ENCODE measurements at places on chromosomes 16 and 17.

- no peak for DNase-seq
These were observed 191.1 kb upstream of the IRX3 start for GRCh38 chr16:54477714-54478113.

DNA sequence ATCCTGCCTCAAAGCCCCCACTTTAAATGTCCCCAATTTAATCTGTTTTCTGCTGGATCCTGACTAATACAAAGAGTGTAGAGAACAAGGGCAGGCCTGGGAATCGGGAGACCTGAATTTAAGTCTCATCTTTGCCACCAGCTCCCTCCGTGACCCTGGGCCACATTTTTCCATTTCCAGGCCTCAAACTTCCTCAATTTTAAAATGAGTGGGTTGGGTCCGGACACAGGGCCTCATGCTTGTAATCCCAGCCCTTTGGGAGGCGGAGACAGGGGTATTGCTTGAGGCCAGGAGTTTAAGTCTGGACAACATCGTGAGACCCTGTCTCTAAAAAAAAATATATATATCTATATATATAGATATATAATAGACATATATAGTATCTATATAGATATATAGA, 61.4 kb downstream of the SRL start:
- DNase-seq = no peak

- DNase-seq = no peak
These were observed 8.4 kb upstream of the HELZ start for GRCh38 chr17:67253384-67253783.

- no peak for DNase-seq
These were observed 48.1 kb downstream of the KSR1 start for GRCh38 chr17:27504188-27504995.

DNA sequence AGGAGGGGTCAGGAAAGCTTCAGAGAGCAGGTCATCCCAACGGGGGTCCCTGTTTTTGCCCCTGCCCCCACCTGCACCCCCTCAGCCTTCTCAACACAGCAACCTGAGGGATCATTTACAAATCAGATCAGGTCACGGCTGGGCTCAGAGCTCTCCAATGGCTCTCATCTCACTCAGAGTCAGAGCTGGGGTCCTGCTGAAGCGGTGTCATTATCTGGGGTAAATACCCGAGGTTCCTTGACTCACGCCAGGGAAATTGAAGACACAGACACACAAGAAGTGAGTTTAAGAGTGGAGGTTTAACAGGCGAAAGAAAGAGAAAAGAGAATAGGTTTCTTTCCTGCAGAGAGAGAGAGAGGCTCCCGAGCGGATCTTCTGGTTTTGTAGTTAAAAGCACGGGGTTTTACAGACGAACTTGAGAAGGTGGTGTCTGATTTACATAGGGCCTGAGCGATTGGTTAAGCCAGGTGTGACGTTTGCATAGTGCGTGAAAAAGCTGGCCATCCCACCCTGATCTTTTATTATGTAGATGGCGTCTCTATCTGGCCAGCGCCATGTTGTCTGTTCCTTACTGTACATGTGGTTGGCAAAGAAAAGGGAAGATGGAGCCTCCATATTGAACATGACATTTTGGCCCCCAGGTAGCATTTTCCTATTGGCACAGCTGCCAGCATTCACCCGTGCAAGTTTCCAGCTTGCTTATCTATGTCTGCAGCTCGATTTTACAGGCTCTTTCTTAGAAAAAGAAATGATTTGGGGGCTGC, 51.4 kb downstream of the WSB1 start:
- DNase-seq = no peak

GRCh38 chr17:37710344-37710886, 34.4 kb downstream of the HNF1B start:
- DNase-seq = no peak

DNA sequence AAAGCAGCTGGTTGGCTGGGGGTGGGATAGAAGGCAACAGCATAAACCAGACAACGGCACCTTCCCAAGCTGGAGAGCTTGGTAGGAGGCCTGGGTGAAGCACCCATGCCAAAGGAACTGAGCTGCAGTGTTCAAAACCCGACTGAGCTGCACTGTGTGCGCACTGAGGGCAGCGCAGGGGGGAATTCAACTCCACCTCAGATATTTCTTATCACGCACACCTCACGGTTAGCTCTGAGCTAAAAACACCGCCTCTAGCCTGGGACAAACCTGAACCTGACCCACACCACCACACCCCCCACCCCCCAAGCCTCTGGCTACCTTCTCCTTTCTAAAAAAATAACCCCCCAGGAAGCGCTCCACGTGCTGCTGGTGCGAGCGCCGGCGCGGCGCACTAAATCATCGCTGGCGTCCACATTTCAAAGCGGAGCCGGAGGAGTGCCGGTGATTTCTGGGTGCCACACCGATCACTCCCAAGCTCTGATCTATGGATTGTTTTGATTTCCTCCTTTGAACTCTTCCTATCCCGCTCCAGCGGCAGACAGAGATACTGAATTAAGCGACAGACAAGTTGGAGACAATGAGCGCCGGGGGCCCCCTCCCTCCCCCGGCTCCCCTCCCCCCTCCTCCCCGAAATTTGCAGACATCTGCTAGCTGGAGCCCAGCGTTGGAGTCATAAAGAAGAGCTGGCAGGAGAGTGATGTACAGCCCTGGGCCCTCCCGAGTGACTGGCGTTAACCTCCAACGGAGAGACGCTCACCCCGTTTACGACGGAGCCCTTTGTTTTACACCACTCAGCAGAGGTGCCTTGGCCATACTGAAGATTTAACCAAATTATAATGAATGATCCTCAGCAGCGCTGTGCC, 85.0 kb downstream of the NOG start:
- DNase-seq = no peak

- no peak for DNase-seq
These were observed 13.3 kb downstream of the SNN start for GRCh38 chr16:11681556-11681955.

GRCh38 chr17:48412841-48413240, 17.2 kb downstream of the SKAP1 start:
- no peak for DNase-seq

- peak; percentile 59 for DNase-seq
These were observed 453 bp downstream of the MMP25 start for GRCh38 chr16:3046641-3047386.

DNA sequence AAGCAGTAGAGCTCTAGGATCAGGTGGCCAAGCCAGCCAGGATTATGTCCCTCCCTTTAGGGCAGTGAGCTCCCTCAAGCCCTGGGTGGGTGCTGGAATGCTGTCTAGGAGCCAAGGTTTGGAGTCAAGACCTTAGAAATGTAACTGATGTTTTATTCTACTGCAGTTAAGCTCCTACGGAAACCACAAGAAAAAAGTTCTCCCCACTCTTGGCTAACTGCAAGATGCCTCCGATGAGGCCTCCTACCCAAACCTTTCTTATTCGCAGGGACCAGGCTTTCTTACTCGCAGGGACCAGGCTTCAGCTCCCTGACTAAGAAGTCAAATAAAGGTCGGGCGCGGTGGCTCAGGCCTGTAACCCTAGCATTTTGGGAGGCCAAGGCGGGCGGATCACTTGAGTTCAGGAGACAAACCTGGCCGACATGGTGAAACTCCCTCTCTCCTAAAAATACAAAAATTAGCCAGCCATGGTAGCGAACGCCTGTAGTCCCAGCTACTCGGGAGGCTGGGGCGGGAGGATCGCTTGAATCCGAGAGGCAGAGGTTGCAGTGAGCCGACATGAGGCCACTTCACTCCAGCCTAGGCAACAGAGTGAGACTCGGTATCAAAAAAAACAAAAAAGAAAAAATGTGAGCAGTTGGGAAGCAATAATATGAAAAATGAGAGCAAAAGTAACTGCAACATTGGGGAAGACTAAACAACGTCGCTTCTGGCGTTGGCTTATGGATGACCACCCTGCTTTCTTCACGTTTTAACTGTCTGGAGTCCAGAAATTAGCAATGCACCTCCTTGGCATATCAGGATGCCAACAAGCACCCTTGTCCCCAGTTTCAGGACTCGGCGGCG, 31.7 kb upstream of the ARL4D start:
- no peak for DNase-seq

DNA sequence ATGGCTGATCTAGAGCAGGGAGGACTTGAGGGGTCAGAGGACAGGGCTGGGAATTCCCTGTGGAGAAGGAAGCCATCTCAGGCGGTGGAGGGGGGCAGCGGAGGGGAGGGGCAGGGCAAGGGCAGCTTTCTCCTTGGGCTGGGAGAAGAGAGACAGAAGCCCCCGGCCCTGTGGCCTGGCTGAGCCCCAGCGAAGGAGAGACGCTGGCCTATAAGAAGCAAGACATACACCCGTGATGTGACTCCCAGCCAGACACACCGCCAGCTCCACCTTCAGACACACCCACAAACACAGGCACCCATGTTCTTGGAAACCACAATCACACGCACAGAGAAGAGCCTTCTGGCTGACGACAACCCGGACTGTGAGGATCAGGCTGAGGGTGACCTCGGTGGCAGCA, 10.0 kb downstream of the TRPV3 start:
- DNase-seq = no peak

DNA sequence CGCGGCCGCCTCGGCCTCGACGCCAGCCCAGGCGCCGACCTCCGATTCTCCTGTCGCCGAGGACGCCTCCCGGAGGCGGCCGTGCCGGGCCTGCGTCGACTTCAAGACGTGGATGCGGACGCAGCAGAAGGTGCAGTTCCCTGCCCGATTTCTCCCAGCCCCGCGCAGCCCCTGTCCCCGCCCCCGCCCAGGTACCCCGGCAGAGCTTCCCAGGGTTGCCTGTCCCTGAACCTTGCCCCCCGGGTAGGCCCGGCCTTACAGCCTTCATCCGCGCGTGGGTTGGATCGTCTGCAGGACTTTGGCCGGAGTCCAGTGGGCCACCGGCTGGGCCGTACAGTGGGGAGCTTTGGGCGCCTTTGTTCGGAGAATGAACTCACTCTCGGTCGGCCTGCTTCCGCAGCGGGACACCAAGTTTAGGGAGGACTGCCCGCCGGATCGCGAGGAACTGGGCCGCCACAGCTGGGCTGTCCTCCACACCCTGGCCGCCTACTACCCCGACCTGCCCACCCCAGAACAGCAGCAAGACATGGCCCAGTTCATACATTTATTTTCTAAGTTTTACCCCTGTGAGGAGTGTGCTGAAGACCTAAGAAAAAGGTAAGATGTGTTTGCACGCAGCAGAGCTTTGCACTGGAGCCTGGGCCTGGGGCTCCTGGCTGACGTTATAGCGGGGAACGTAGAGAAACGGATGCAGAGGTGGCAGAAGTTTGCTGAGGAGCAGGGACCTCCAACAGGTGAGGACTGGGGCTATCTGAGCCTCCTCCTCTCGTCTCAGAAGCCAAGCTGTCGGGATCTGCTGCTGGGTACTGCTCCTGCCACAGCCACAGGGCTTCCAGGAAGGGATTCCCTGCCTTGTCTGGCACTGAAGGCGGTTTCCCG, 593 bp downstream of the GFER start:
- no peak for DNase-seq

- DNase-seq = no peak
These were observed 26.8 kb downstream of the TBC1D16 start for GRCh38 chr17:80008848-80009247.

- DNase-seq = no peak
These were observed 47.6 kb downstream of the GOSR1 start for GRCh38 chr17:30524847-30525246.

GRCh38 chr17:56113486-56113885, 39.8 kb upstream of the ANKFN1 start:
- DNase-seq = no peak

- DNase-seq = no peak
These were observed 3.5 kb downstream of the PLK1 start for GRCh38 chr16:23682181-23682580.

GRCh38 chr16:6993544-6993943, 339.1 kb upstream of the RBFOX1 start:
- no peak for DNase-seq

GRCh38 chr16:68790130-68790761, 53.1 kb upstream of the TANGO6 start:
- DNase-seq = no peak

GRCh38 chr17:27616414-27616813, 14.6 kb upstream of the LGALS9 start:
- no peak for DNase-seq

- DNase-seq = no peak
These were observed 115.0 kb downstream of the RAP1GAP2 start for GRCh38 chr17:2911035-2911754.
